ENCODE measurements at places on chromosomes 5 and 9.

GRCh38 chr5:33180900-33181299 is 259.9 kb upstream of the TARS1 start:
- no peak for DNase-seq

DNA sequence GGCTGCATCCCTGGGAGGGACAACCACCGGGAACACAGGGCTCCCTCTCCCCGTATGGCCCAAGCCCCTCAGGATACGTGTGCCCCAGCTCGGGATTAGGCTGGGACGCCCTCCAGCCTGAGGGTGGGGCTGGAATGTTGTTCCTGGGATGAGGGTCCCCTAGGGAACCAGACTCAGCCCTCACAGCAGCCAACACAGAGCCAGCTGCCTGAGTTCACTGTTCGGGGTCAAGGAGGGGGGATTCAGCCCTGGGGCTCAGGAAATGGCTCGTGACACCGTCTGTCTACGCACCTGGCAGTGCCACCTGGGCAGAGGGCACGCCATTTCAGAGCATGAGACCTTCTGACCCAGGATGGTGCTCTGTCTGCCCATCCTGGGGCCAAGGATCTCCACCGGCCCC is 8.9 kb downstream of the RNF44 start:
- DNase-seq: no peak

- DNase-seq: no peak
Measured at GRCh38 chr5:140342287-140342686, 4.1 kb downstream of the HBEGF start.

DNA sequence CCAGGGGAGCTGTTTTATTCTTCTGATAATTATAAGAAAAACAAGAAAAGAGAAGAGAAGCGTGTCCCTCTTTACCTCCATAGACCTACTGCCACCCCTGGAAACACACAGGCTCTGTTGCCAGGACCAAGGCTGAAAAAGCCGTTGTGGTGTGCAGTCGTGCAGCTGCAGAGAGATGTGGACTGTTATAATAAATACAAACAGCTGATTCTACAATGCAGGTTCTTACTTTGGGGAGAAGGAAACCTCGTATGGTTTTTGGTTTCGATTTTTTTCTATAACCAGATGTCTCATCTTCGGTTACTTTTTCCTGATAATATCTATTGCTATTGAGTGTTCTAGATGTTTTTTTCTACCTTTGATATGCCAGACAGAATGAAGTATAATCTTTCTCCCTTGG is 28.1 kb downstream of the FYB1 start:
- DNase-seq: no peak

GRCh38 chr5:13346401-13346800 is 598.1 kb downstream of the DNAH5 start:
- DNase-seq: no peak

- no peak for DNase-seq
Measured at GRCh38 chr9:24504521-24504920, 41.2 kb downstream of the IZUMO3 start.

- no peak for DNase-seq
Measured at GRCh38 chr9:20340511-20340861, 281.8 kb downstream of the MLLT3 start.

GRCh38 chr5:180113660-180114303 is 42.2 kb upstream of the RNF130 start:
- DNase-seq: no peak

DNA sequence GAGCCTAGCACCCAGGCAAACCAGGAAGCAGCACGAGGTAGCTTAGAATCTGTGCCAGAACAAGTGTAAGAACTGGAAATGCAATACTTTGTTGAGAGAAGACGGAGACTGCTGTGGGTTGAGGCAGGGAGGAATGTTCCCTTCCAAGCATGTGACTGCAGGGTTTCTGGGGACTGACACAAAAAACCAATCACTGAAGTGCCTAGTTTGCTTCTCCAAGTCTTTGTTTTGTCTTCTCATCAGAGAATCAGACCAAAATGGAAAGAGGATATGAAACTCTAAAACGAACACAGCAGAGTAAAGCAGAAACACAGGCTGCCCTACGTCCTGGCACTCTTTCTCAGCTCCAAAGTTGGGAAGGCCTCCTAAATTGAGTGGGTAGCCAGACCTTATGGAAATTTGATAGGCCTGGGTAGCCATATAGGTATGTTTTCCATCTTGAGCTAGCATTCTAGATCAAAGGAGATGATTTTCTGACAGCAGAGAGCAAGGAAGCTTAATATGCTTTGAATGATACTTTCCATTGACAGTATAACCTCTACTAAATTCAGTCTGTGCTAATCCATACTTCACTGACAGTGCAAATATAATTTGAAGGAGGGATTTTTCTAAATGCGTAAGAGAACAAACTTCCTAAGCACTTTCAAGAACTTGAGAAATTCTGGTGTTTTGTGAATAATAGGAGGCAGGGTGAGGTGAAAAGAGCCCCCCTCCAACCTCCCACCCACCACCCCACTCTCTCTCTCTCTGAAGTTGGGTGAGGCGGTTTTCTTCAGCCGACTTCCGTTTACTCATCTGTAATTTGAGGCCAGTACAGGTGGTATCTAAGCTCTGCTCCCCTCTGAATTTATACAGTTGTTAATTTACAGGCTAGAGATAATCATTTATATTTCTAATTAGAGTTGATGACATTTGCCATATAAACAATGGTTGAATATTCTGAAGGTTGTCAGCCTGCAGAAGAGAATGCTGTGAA is 5.5 kb downstream of the ADRB2 start:
- DNase-seq: no peak

GRCh38 chr9:136443687-136444086 is 4.0 kb upstream of the INPP5E start:
- DNase-seq: no peak

- DNase-seq: no peak
Measured at GRCh38 chr5:35061211-35061770, 13.5 kb upstream of the AGXT2 start.

DNA sequence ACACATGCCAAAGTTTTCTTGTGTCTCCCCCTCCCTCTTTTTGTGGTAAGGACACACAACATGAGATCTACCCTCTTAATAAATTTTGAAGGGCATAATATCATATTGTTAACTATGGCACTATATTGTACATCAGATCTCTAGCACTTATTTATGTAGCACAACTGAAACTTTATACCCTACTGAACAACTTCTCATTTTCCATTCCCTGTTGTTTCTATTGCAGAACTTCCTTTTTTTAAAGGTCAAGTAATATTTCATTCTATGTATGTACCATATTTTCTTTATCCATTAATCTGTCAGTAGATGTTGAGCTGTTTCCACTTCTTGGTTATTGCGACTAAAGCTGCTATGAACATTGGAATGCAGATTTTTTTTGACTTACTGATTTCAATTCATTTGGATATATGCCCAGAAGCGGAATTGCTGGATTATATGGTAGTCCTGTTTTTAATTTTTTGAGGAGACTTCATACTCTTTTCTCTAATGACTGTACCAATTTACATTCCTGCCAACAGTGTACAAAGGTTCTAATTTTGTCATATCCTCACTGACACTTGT is 305.3 kb downstream of the PRR16 start:
- DNase-seq: no peak

DNA sequence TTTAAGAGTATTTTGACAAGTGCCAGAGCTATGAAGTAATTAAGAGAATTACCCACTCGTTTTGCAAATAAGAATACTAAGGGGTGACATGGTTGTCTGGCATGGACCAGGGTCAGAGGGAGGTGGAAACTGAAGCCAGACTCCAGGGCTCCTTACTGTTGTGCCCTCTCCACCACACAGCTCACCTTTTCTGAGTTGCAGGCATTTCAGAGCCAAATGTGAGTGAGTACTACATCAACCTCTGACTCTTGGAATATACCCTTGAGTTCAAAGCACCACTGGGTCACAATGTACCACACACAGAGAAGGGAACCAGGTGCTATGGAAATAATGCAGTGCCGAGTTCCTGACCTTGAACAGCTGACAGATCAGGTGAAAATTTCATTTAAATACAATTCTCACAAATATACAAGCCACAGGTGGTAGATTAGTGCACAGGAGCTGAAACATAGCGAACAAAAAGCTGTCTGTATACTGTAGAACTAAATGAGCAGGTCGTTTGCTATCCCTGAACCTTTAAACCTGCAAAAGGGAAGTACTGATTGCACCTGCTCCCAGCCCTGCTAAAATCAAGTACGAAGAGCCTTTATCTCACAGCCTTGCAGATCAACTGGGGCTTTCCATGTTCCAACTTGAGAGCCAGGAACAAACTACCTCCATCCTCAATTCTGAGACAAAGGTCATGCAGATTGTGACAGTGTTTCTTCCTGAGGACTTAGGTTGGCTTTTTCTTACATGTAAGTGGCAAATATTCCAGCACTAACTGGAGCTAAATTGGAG is 57.0 kb downstream of the GOLM1 start:
- DNase-seq: no peak

DNA sequence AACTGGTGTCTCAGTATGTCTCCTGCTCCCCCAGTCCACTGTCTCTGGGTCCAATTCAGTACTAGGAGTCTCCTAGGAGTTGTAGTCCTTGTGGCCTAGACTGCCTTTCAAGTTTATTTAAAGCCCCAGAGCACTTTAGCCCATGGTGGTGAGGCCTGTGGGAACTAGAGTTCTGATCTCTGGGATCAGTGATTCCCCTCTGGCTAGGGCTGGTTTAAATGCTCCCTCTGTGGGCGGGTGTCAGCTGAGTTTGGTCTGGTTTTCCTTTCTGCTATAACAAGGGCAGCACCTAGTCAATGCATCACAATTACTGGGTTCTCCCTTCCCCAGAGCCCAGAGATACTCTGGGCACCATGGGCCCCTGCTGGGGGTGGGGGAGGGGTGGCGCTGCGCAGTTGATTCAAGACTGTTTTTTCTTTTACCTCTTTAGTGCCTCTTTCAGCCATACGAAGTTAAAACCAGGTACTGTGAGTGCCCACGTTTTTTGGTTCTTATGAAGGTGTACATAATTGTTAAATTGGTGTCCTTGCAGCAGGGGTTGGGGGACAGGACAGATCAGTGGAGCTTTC is 9.3 kb upstream of the SLC36A3 start:
- no peak for DNase-seq

GRCh38 chr5:105751908-105752307 is 1918.8 kb downstream of the EFNA5 start:
- no peak for DNase-seq

- DNase-seq: no peak
Measured at GRCh38 chr9:96391021-96391765, 7.7 kb upstream of the SLC35D2 start.

DNA sequence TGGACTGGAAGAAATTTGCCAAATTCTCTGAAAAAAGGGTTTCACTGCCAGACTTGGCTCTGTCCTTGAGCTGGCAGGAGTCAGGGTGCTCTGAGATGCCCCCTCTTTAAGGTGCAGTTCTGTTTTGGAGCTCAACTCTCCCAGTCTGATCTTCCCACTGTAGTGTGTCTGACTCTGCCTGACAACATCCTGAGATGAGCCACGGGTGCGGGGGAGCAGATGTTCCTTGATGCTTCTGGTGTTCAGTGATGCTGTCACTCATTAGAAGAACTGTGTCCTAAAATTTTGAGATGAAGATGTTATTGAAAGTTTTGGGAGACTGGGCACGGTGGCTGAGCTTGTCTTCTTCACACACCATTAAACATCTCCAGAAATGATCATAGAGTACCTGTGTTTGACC is 78.2 kb downstream of the BASP1 start:
- no peak for DNase-seq

DNA sequence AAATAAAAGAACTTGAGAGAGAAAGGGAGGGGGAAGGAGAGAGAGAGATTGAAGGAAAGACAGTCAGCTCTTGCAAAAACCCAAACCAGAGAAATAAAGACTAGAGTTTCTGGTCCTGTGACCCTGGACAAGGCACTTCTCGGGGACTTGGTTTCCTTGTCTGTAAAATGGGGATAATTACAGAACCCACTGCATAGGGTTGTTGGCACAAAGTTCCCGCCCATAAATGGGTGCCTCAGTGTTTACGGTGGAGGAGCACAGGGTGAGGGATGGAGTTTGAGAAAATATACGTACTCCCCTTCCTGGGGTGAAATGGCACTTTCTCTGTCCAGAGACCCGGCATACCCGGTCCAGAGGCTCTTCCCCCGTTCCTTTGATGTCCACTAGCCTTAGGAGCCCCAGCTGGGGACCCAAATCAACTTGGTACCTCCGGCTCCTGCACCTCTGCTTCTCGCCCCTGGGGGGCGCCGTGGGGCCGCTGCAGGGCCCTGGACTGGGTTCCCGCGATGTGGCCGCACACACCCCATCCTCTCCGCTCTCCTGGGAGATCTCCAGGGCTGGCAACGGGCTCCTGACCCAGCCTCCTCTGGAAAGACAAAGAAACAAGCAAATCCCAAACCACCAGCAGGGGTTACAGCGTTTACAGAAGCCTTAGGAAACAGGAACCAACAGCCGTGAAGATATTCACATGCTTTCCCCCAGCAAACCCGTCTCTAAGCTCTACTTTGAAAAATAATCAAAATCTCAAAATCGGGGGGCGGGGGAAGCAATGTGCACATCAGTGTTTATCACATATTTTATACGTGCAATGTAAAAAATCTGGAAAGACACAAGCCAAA is 26.3 kb downstream of the PTGES start:
- peak; percentile 24 for DNase-seq

DNA sequence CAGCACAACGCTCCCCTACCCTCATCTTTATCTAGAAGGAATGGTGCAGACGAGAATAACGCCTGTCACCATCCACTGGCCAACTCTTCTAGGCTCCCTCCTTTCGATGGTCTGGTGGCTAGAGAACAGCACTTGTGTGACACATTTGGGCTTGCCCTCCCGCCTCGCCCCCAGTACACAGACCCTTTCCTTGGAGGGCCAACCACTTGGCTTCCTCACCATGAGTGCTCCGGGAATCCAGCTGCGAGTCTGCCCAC is 1.4 kb downstream of the GNAQ start:
- no peak for DNase-seq

GRCh38 chr5:124979251-124979650 is 232.8 kb upstream of the ZNF608 start:
- no peak for DNase-seq

DNA sequence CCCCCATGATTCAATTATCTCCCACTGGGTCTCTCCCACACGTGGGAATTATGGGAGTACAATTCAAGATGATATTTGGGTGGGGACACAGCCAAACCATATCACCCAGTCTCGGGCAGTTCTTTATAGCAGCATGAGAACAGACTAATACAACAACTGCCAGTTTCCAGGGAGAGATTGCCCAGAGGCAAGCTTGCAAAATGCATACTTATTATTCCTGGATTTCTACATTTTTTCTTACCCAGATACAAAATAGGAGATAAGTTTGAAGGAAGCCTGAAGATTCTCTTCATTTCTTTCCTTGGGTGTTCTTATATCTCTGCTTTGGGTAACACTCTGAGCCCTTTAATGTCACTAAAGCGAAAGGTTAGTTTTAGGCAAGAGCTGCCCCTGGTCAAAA is 691.2 kb downstream of the TAF11L14 start:
- no peak for DNase-seq

GRCh38 chr5:6820851-6821479 is 107.7 kb downstream of the TENT4A start:
- DNase-seq: no peak

- no peak for DNase-seq
Measured at GRCh38 chr5:158054223-158055110, 195.5 kb upstream of the CLINT1 start.

GRCh38 chr9:17138503-17138902 is 3.7 kb downstream of the CNTLN start:
- DNase-seq: no peak

GRCh38 chr5:35963381-35963843 is 25.0 kb upstream of the CAPSL start:
- DNase-seq: no peak
